LHCN-M2 (cell line): ENCODE measurements at places on chromosomes 6 and 20.

DNA sequence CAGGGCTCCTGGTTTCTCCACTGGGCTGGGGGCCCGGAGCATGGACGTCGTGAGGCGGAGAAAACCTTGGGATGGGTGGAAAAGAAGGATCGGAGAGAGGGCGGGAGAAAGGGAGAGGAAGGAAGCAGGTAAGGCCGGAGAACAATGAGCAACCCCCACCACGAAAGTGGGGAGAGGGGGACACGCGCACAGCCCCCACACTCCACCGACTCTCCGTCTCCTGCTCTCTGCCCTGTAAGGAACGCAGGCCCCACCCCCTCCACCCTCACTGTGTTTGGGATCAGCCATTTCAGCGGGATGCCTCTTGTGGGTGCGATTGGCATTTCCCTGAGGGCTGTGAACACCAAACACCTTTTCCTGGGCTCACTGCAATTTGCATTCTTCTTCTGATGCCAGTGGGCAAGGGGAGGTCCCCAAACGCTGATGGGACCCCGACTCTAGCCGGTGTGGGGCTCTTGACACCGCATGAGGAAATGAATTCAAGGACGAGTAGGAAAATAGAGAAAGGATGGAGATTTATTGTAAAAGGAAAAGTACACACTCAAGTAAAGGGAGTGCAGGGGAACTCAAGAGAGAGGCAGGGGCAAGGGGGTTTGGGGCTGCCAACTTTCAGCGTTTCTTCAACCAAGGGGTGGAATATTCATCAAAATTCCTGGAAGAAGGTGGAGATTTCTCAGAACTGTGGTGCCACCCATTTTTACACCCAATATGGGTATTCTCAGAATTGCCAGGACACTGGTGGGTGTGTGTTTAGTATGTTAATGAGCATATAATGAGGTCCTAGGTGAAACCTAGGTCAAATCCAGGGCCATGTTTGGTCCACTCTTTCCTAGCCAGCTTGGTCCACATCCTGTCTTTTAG lies 13.1 kb upstream of the RAET1L start:
- DNase-seq, result no peak

DNA sequence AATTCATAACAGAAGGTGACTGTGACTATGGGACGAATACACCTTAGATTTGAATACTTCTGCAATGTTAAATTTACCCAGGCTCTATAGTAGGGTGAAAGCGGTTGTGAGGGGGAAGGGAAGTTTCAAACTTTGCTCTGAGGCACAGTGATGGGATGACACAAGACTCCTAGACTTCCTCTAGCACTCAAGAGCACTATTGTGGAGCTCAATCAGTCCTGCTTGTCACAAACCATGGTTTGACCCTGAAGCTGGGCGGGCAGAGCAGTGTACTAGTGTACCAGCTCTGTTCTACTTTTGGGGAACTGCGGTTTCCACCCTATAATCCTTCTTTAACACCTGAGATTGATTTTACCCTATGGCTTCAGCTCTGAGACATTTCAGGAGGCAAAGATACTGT lies 17.1 kb downstream of the TRIM27 start:
- no peak for DNase-seq

DNA sequence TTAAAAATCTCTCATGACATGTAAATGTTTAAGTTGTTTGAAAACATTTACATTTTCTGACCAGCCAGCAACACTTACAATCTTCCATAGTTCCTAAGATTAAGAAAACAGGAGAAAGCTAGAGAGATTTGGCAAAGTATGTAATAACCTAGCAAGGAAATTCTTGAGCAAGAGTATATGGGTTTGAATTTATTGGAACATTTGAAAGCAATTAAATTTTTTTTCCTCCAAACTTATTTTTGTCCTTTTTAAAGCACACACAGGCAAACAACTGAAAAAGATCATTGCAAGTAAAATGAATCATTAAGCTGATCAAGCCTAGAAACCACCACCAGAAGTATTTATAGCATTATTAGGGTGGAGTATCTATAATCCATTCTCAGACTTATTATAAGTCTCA lies 20.1 kb upstream of the ZNF217 start:
- DNase-seq, result no peak

DNA sequence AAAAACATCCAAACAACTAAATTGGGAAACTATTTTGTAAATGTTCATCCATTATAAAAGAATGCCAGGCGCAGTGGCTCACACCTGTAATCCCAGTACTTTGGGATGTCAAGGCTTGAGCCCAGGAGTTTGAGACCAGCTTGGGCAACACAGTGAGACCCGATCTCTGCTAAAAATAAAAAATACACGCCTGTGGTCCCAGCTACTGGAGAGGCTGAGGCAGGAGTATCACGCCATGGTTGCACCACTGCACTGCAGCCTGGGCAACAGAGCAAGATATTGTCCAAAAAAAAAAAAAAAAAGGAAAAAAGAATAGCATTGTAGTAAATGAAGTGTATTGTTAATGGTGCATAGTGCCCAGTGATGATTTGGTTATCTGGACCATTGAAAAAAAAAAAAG lies 38.7 kb downstream of the FKBP5 start:
- DNase-seq, result no peak

GRCh38 chr20:41869261-41869660 lies 251.1 kb upstream of the CHD6 start:
- no peak for DNase-seq

GRCh38 chr6:136611746-136612145 lies 61.5 kb upstream of the MAP7 start:
- no peak for DNase-seq

DNA sequence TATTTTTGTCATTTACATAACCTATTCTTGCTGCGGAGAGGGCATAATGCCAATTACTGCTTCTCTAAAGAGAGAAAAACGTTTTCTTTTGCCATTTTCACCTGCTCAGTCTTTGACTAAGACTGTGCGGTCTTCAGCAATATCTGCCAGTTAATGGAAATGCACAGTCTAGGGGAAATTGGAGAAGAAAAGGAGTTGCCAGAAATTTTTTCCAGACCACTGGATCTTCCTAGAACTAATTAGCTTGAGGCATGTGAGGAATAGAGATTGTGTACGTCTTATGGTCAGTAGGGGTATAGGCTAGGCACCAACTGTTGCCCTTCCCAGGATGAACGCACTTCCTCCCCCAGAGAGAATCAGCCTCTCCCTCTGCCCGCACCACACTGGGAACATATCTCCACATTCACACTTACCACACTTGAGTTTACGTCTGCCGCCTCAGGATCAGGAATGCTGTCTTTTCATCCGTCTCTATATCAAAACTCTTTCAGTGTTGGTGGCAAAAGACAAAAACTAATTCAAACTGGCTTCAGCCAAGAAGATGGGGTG lies 67.9 kb upstream of the E2F3 start:
- DNase-seq, result no peak

DNA sequence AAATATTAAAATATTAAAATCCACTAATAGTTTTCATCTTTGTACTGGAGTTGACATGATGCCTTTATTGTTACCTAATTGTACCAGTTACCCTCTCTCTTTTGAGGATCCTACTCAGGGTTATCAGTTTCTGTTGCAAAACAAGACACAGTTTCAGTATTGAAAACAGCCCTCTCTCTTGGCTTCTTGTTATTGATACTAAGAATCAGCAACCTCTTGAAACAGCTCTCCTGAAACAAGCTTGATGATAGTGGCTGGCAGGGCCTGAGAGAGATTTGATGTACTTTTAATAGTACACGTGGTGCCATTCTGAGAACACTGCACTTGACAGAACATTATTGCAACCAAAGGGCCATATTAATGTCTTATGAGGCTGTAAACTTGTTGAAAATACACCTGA lies 64.9 kb upstream of the MEI4 start:
- DNase-seq, result no peak

DNA sequence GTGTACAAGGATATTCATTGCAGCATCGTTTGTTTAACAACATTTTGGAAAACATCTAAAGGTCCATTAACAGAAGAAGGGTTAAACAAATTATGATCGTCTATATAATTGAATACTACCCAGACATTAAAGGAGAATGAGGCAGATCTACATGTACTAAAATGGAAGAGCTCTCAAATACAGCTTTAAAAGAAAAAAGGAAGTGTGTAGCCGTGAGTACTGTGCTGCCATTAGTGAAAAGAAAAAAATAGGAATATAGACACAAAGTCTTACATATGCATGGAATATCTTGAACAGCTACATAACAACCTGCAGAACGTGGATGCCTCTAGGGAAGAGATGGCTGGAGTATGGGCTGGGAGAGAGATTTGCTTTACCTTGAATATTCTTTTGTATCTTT lies 37.9 kb downstream of the PRDM1 start:
- no peak for DNase-seq

DNA sequence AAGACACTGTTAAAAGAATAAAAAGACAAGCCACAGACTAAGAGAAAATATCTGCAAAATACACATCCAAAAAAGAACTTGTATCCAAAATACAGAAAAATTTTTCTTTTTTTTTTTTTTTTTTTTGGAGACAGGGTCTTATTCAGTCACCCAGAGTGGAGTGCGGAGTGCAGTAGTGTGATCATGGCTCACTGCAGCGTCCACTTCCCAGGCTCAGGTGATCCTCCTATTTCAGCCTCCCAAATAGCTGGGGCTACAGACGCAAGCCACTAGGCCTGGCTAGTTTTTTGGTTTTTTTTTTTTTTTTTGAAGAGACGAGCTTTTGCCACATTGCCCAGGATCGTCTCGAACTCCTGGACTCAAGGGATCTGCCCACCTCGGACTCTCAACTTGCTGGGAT lies 3.1 kb downstream of the ZUP1 start:
- DNase-seq, result no peak

DNA sequence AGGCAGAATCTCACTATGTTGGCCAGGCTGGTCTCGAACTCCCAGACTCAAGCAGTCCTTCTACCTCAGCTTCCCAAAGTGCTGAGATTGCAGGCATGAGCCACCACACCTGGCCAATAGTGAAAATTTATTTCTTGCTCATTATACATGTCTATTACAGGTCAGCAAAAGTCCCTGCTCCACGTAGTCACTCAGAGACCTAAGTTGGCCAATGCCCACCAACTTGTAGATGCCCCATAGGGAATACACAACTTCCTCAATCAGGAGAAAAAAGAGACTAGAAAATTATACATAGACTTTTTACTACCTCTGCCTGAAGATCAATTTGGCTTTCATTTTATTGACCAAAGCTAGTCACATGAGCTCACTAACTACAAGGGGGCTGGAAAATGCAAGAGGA lies 22.0 kb upstream of the CGA start:
- no peak for DNase-seq

- no peak for DNase-seq
These were observed 243.0 kb downstream of the TSHZ2 start for GRCh38 chr20:53215166-53215565.

GRCh38 chr6:154578004-154578559 lies 67.6 kb upstream of the CNKSR3 start:
- no peak for DNase-seq

GRCh38 chr6:15132854-15133670 lies 112.8 kb upstream of the JARID2 start:
- DNase-seq, result peak; percentile 91

- DNase-seq, result peak; percentile 61
These were observed 65.7 kb downstream of the MRPL14 start for GRCh38 chr6:44061375-44062104.

- DNase-seq, result no peak
These were observed 41.0 kb upstream of the TMEM217 start for GRCh38 chr6:37298958-37299357.

DNA sequence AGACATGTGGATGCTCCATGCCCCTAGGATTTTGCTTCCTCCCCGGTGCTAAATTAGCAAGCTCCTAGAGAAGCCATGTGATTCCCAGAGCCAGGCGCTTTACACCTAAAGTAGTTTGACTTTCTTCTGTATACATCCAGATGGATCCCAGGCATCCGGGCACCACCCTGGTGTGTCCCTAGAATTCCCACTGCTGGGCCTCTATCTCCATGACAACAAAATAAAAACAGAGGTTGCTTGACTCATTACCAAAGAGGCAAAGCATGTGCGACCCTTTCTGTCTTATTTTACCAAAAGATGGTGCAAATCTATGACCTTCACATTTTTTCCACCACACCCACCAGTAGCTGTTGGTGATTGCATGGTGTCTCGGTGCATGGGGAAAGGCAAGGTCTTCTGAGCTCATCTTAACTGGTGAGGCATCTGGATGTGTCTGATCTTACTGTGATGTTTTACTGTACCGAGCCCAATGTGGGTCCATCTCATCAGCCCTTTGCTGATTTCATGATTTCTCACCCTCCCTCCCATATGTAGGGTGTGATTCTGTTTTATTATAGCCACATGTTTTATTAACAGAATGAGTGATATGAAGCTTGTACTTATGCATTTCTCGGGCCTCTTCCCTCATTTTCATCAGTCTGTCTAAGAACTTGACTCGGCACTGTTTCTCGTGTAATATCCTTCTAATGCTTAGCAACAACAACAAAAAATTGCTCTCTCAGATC lies 27.4 kb upstream of the VAPB start:
- DNase-seq, result peak; percentile 56

DNA sequence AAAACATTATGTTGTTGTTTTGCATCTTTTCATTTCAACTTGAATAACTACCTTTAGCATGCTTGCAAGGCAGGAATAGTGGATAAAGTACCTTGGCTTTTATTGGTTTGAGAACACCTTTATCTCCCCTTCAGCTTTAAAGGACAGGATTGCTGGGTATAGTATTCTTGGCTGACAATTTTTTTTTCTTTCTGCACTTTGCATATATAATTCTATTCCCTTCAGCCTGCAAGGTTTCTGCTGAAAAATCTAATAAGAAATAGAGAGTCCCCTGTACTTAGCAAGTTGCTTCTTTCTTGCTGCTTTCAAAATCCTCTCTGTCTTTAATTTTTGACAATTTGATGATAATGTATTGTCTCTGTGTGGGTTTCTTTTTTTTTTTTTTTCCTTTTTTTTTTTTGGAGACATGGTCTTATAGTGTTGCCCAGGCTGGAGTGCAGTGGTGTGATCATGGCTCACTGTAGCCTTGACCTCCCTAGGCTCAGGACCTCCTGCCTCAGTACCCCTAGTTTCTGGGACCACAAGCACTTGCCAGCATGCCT lies 47.1 kb downstream of the SMAP1 start:
- DNase-seq, result no peak

GRCh38 chr6:118912646-118913045 lies 18.7 kb downstream of the ASF1A start:
- no peak for DNase-seq

DNA sequence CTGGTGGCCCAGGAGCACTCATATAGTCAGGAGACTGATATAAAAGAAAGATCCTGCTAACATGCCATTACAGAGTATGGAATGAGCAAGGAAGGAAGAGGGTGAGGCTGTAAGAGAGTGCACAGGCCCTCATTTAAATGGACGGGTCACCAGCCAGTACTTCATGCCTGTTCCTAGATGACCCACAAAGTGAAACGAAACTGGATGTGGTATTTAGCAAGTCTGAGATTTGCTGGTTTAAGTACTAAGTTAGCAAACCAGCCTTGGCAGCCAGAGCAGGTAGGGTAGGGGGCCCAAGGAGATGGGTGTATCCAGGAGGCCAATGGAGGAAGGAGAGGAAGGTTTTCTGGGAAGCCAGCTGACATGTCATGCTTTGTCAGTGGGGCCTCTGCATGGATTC lies 15.9 kb downstream of the NT5E start:
- no peak for DNase-seq
